RPMI8226 (cell line): ENCODE measurements at places on chromosomes 6 and 20.
A peak's percentile ranks its signal among the peaks of the same experiment; 100 is the strongest.

- DNase-seq = no peak
These were observed 77.7 kb upstream of the CLDN20 start for GRCh38 chr6:155186052-155186658.

DNA sequence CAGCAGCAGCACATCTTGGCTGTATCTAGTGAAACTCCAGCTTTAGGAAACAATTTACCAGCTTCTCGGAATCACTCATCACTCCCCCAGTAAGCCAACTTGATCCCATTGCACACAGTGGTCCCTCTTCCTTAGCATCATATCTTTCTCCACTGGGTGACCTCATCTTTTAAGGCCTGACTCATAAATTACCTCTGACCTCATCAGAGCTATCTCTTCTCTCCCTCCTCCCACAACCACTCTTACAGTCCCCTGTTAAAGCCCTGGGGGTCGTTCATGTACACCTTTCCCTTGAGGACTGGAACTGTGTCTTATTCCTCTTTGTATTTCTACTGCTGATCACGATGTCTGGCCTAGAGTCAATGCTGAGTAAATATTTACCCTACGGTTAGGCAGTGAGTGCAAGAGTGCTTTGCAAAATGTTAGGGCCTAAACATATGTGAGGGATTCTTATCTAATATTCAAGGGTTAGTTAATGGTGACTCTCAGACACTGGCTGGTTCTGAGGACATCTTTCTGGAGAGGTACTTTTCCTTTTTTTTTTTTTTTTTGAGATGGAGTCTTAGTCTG is 187.2 kb downstream of the LRFN2 start:
- DNase-seq = no peak

DNA sequence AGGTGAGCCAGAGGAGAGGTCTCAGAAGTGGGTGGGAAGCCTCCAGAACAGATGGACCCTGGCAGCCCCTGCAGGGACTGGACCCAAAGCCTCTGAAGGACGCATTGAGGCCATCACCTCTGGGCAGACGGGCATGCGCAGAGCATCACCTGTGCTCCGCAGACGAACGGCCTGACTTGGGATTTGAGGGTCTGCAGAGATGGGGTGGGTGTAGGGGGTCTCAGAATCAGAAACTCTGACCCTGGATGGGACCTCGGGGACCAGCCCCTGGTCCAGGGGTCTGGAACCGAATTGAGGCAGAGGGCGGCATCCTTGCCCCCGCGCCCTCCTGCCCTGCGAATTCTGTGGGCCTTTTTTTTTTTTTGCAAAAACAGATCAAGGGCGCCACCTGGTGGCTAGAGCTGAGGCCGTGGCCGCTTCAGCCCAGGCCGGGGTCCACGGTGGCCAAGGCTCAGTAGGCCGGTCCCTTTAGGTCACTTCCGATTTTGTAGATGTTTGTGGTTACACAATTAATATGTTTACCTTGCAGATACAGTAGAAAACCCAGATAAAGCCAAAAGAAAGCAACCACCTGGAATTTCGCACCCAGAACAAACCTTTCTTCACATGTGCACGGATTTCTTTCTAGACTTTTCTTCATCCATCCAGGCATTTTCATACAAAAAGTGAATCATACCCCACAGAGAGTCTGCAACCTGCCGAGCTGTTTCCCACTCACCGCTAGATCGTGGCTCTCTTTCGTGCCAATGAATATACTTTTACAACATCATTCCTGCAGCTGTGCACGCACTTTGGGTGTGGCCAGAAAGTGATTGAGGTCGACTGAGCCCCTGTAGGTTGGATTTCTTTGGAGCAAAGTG is 25.9 kb downstream of the ZBP1 start:
- DNase-seq = peak; percentile 63

GRCh38 chr20:25273541-25274358 is 25.9 kb downstream of the PYGB start:
- DNase-seq = no peak

DNA sequence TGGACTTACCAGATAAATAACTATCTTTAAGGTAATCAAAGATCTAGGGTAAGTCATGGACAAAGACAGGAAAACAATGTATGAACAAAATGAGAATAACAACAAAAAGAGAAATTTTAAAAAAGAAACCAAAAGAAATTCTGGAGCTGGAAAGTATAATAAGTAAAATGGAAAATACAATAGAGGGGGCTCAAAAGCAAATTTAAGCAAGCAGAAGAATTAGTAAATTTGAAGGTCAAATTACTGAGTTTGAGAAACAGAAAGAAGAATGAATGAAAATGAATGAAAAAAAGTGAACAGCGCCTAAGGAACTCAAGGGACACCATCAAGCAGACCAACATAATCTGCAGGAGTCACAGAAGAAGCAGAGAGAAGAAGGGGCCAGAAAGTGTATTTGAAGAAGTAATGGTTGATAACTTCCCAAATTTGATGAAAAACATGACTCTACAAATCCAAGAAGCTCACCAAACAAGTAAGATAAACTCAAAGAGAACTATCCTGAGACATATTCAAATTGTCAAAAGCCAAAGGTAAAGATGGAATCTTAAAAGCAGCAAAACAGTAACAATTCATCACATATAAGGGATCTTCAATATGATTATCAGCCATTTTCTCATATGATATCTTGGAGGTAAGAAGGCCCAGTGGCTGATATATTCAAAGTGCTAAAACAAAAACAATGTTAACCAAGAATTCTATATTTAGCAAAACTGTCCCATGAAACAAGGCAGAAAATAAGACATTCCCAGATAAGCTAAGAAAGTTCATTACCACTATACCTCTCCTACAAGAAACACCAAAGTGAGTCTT is 218.5 kb downstream of the FOXC1 start:
- no peak for DNase-seq

- no peak for DNase-seq
These were observed 23.7 kb upstream of the MMS22L start for GRCh38 chr6:97306544-97307320.

GRCh38 chr6:5950361-5950785 is 56.4 kb downstream of the NRN1 start:
- DNase-seq = peak; percentile 41

DNA sequence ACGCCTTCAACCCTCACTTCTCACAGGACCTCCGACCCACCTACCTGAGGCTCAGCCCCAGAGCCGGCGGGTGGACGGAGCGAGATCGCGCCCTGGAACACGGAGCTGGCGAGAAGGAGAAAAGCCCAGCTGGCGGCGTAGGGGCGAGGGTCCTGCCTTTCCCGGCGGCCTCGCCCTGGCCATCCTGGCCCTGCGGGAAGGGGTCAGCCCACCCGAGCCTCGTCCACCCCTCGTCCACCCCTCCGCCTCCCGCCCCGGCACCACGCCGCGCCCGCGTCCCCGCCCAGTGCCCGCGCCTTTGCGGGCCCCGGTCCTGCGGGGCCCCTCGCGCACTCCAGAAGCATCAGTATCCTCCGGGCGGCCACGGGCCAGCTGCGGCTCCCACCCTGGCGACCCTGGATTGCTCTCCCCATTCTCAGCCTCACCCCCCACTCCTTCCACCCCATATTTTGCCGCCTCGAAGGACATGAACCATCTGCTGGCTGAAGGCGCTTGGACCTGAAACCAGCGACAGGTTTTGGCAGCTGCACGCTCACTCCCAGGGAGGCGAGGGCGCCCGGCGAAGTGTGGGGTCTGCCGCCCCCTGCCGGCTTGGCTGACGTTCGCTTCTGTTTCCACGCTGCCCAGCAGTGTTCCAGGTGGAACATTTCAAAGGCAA is 65.1 kb downstream of the PLG start:
- peak; percentile 72 for DNase-seq

- DNase-seq = no peak
These were observed 266.0 kb upstream of the STXBP5 start for GRCh38 chr6:146938266-146938665.

GRCh38 chr6:145206247-145206907 is 528.9 kb downstream of the EPM2A start:
- DNase-seq = no peak

- DNase-seq = no peak
These were observed 234.2 kb downstream of the BCKDHB start for GRCh38 chr6:80340686-80341085.

GRCh38 chr6:116929825-116930224 is 52.8 kb downstream of the RFX6 start:
- no peak for DNase-seq

DNA sequence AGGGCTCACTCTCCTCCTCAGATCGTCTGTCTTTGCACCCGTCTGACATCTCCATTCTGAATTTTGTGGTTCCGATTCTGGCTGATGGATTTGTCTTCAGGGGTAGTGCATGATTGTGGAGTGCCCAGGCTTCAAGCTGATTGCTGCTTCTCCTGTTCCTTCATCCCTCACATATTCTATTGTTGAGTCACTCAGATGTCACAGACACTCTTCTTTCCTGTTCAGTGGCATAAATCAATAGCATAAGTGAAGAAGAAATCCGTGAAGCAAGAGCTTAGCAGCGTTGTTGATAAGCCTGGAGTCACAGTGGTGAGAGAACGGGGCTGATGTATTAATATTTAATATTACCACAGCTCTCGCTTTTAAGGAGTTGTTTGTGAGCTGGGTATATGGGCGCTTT is 152.5 kb downstream of the MTHFD1L start:
- no peak for DNase-seq

GRCh38 chr20:31908424-31908823 is 38.0 kb downstream of the TTLL9 start:
- no peak for DNase-seq

GRCh38 chr6:70171236-70171635 is 131.6 kb downstream of the COL9A1 start:
- DNase-seq = no peak

DNA sequence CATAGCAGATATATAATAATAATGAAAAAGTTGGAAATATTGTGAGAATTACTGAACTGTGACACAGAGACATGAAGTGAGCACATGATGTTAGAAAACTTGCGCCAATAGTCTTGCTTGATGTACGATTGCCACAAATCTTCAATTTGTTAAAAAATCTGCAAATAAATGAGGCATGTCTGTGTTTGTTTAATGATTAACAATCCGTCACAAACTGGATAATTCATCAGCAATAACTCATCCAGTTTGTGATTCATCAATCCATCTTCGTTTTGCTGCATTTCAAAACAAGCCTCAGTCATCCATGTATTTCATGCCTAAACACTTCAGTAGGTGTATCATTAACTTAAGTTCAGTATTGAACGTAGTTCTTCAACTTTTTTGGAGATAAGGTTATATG is 25.5 kb upstream of the SMIM26 start:
- DNase-seq = no peak

DNA sequence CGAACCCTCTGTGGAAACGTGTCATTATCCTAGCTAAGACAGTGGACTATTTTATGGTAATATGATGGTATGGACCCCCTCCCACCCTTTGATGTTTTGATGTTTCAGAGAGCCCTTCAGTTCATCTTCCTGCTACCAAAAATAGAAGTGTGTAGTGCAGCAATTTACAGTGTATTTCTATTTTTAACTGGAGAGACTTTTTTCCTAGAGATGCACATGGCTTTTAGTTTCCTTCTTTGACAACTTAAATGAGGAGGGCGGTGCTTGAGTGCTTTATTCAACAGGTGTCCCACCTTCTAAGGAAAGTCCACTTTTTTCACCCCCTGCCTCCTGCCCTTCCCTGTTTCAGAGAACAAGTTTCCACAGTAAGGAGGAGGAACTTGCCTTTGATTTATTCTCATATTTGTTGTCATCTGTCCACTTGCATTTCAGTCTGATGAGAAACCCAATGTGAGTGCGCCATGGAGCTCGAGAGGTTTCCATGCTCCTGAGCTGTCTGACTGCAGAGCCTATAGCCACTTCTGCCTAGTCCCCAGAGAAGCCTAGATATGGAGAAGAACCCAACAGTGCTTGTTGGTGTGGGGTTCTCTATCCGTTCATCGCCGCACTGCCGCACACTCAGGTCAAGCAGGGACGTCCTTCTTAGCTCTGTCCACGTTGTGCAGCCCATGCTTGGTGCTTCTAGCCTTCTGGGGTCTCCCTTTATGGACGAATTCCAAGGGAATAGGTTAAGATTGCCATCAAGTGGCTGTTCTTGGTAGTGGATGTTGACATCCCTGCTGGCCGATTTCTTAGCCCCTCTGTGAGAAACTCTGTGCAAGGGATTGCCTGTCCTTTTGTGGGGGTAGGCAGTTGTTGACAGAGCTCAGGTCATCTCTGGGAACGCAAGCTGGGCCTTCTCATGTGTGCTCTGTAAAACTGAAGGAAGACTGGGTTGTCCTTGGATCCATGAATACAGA is 144.2 kb downstream of the JARID2 start:
- peak; percentile 50 for DNase-seq

- DNase-seq = no peak
These were observed 204.8 kb downstream of the THBS2 start for GRCh38 chr6:169048865-169049205.
